ENCODE measurements at places on chromosomes 2 and 18. TPM values are rescaled to one million over a fixed set of nuclear protein-coding genes. Genes with fewer than 3 reads are reported as not detected.

Gene GAREM2
- 11.5 TPM for total RNA-seq

Gene PRKAG3
- total RNA-seq = not detected

Gene CD8B2
- total RNA-seq = not detected

DNA sequence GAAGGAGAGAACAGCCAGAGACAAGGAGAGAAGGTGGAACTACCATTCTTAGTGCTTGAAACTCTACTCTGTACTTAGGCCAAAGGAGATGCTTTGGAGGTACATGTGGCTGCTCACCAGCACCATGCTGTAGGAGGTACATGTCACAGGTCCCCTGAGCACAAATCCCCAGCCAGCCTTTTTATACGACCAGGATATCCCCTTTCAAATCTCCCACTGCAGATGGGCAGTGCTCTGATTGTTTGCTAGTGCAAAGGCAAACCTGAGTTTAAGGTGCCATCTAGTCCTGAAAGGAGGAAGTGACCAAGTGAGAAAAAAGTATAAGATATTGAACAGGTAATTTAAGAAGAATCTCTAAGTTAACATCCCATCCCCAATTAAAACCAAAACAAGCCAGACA, 17.1 kb upstream of the TTC21B start:
- no peak for DNase-seq

Gene TFPI
- total RNA-seq = 35.5 TPM

DNA sequence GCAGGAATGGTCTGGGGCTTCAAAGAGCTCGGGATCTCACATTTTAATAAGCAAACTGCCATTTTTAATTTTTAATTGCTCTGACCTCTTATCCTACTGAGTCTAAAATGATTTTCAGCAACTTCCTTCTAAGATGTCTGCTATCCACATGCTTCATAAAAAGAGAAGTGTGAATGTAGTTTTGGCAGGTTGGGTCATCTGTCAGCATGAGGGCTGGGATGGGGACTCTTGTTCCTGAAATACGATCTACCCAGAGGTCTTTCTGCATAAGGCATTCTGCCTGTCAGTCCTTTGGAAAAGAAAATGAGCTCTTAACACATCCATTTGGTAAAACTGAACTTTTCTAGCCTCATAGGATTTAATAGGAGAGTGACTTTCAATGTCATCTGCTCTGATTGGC, 252.8 kb upstream of the APCDD1 start:
- DNase-seq = no peak

DNA sequence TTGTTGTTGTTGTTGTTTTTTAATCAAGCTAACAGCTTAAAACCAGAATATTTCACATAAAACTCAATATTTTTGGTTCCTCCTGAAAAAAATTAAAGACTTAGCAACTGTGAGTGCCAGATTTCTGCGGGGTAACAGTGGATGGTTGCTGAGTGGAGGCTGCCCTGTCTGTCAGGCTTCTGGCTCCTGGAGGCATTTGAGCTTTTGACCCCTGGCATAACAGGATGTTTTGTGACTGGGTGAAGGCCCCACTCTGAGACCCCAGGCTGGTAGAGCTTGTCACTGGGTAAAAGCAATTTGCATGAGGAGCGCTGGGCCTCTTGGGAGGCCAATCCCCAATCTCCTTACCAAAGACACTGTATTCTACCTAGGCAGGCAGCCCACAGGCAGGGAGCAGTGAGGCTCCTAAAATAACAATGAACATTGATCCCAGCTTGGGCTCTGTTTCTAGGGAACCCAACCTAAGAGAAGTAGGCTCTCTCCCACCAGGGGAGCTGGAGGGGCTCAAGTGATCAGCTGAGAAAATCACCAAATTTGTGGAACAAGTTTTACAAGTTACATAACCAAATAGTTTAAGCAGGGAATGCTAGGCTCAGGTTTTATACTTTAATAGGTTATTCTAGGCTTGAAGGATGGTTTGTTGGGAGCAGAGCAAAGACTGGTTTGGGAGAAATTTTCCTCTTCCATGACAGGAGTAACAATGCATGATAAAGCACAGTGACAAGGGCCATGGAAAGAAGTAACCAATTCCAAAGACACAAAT, 5.9 kb upstream of the SPRED2 start:
- peak; percentile 86 for DNase-seq

- no peak for DNase-seq
Measured at GRCh38 chr2:128354726-128355470, 36.2 kb upstream of the HS6ST1 start.

- DNase-seq = no peak
Measured at GRCh38 chr2:122704109-122704563, 948.7 kb downstream of the TSN start.

GRCh38 chr2:88560619-88561307, 66.5 kb downstream of the EIF2AK3 start:
- no peak for DNase-seq

GRCh38 chr2:195995499-195995898, 73.1 kb downstream of the DNAH7 start:
- DNase-seq = no peak

GRCh38 chr2:204251998-204252376, 293.3 kb upstream of the PARD3B start:
- DNase-seq = no peak

Gene COMMD1
- total RNA-seq = 25.5 TPM

DNA sequence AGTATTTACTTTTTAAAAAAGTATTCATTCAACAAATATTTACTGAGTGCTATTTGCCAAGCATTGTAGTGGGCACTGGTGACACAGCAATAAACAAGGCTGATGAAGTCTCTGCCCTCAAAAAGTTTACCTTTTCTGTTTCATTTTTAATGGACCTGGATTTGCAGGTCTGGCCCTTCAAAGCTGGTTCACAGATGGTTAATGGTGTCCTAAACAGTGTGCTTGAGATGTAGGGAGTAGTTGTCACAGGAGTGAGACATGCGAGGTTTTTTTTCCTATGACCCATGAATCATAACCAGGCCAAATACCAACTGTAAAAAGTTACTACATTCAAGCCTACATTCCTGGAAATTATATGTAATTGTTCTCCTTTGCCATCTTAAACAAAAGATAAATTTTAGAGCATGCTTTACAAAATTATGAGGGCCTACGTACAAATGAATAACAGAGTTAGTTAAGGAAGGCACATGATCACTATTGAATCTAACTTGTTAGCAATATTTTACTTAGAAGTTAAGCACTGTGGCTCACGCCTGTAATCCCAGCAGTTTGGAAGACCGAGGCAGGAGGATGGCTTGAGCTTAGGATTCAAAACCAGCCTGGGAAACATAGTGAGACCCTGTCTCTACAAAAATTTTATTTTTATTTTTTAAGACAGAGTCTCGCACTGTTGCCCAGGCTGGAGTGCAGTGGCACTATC, 223.9 kb downstream of the MBD5 start:
- DNase-seq = no peak

Gene IL36B
- total RNA-seq = not detected

DNA sequence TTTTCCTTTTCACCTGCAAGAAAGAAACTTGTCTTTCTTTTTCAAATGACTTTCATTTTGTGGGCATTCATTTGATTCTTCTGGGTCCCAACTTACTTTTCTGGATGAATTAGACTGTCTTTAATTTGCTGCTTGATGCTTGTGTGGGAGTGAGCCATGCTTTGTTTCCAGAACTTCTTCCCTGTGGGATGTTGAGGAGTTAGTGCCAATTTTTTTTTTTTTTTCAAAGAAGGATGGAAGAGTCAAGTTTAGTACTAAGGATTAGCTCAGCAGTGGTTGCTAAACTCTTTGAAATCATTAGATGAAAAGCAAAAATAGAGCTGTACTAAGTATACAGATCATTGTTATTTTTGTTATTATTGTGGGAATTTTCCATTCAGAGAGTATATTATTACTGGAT, 17.2 kb upstream of the KCTD1 start:
- DNase-seq = no peak

- no peak for DNase-seq
Measured at GRCh38 chr2:18557121-18557520, 3.3 kb downstream of the RDH14 start.

GRCh38 chr2:168727904-168728470, 74.5 kb upstream of the NOSTRIN start:
- DNase-seq = no peak

DNA sequence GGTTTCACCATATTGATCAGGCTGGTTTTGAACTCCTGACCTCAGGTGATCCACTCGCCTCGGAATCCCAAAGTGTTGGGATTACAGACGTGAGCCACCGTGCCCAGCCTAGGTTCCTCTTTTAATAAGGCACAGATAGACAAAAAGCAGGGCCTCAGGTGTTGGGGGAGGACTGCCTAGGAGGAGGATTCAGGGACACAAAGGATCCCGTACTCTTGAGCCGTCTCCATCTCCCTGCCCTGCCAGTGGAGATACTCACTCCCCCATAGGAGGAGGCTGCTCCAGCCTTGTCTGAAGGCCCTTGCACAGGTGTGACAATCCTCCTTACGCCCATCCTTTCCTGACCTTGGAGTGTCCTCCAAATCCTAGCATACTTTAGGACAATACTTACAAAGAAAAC, 32.0 kb upstream of the TFCP2L1 start:
- DNase-seq = no peak

- DNase-seq = peak; percentile 44
Measured at GRCh38 chr2:11551569-11552259, 17.9 kb downstream of the GREB1 start.

Gene HSBP1L1
- total RNA-seq = 2.7 TPM

DNA sequence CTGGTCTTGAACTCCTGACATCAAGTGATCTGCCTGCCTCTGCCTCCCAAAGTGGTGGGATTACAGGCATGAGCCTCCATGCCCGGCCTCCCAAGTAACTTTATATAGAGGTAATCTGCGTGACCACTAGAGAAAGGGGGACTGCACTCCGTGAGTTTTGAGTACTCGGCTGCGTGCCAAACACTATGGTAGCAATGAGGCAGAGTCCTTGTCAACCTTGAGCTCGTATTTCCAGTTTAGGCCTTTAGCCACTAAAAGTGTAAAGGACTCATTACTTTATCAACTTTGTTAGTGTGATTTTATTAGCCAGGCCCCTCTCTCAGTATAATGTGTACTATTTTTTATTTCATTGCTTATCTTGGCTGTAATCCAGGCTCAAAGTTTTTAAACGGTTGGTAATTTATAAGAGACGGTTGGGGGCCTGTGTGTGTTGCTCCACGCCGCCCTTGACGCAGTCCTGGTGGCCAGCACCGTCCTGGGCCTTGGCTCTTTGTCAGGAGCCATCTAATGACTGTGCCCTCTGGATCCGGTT, 56.2 kb downstream of the ZCCHC2 start:
- no peak for DNase-seq

- no peak for DNase-seq
Measured at GRCh38 chr2:100624536-100624935, 61.7 kb downstream of the PDCL3 start.

GRCh38 chr18:31942999-31943877, at the start of gene TRAPPC8:
TRAPPC8 (minus strand) TSS chr18:31943128; CDS start chr18:31942764, 364 bp downstream.
- DNase-seq = peak; percentile 99

DNA sequence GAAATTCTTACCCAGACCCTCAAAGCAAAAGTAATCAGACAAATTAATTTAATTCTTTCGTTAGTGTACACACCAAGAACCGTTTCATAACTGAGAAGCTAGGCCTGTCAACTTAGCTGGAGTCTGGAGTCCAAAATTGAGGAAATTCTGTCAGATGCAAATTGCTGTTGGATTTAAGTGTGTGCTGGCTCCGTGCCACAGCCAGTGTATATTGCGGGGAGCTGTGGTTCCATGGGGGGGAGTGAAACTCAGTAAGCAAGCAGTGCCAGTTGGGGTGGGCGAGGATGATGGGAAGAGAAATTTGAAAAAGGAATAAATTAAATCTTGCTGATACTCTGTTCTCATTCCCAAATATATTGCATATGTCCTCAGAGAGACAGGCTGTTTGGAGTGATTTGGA, 4.0 kb downstream of the ARPC2 start:
- DNase-seq = no peak

DNA sequence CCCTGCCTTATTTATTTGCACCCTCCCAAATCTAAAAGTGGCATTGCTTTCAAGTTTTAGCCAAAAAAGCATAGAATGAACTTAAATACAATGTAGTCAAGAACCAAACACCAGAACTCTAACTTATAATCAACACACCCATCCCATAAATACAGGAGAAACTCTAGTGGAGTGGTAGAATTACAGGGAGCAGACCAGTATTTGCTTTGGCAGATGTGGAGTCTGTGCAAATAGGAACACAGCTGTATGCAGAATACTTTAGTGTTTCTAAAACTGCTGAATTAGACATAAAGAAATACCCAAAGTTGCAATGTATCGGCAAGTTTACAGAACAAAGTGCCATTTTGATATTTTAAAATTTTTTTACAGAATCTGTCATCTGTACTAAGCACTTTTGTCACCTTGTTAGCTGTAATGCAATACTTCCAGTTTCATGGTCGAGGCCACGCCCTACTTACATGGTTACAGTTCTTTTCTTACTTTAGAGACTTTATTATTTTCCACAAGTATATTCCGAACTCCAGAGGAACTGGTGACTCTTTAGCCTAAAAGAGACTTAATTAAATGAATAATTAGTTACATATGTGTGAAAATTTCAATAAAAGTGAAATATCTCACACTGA, 23.7 kb upstream of the COL5A2 start:
- no peak for DNase-seq

GRCh38 chr18:63843008-63843407, 44.5 kb upstream of the SERPINB2 start:
- no peak for DNase-seq

DNA sequence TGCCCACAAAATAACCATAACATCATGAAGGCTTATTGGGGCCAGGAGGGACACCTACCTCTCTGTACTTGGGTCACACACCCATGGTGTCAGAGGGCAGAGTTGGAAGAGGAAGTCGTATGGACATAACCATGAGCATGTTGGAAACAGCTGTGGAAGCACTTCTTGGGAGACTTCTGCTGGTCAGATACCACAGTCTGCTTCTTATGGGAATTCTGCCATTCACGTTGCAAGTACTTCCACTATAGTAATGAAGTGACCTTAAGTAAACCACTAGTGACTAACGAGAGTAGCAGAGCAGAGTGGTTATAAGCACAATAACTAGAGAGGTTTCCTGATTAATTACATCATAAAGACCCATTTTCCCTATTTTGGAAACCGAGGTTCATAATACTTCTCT, 61.1 kb upstream of the TFPI start:
- no peak for DNase-seq
